ENCODE measurements at places on chromosomes 11 and 22. TPM values are rescaled to one million over a fixed set of nuclear protein-coding genes. Genes with fewer than 3 reads are reported as not detected.

Gene CSF2RB
- total RNA-seq: 0.08 TPM

Gene OR5AR1
- not detected for total RNA-seq

Gene C11orf16
- not detected for total RNA-seq

Gene SPI1
- total RNA-seq: not detected

Gene OR4D9
- not detected for total RNA-seq

Gene OR52I2
- total RNA-seq: not detected

Gene PACS1
- total RNA-seq: 90.7 TPM

Gene OMP
- not detected for total RNA-seq

Gene GPR152
- not detected for total RNA-seq

Gene OPCML
- total RNA-seq: 2.7 TPM

Gene FAM180B
- not detected for total RNA-seq

Gene PRRG4
- total RNA-seq: not detected

Gene KRTAP5-7
- total RNA-seq: not detected

Gene CHID1
- total RNA-seq: 90.3 TPM

Gene PHF5A
- total RNA-seq: 22.5 TPM

Gene PAMR1
- total RNA-seq: 2.9 TPM

Gene TEX54
- total RNA-seq: 0.65 TPM

Gene MPPED2
- not detected for total RNA-seq

Gene GGTLC2
- total RNA-seq: 1.4 TPM

Gene KIF18A
- total RNA-seq: 3.0 TPM

Gene RAB38
- not detected for total RNA-seq

Gene OR52B2
- total RNA-seq: not detected

Gene SLC43A1
- total RNA-seq: 5.3 TPM

Gene FGF3
- not detected for total RNA-seq

Gene OR4P4
- not detected for total RNA-seq

Gene BLID
- 0.68 TPM for total RNA-seq

Gene TMEM121B
- 0.59 TPM for total RNA-seq

Gene IGLL5
- total RNA-seq: not detected

Gene KCNJ1
- not detected for total RNA-seq

Gene PLAAT4
- total RNA-seq: 1.8 TPM

Gene TCN2
- 11.5 TPM for total RNA-seq

Gene RPLP2
- total RNA-seq: 1,171 TPM

Gene CHRM1
- total RNA-seq: not detected

Gene TEX12
- total RNA-seq: not detected

Gene NAV2
- 90.2 TPM for total RNA-seq

Gene TUBA8
- 1.4 TPM for total RNA-seq

Gene RASGRP2
- total RNA-seq: 4.7 TPM

Gene OR52A5
- total RNA-seq: not detected

Gene SERHL2
- total RNA-seq: 3.5 TPM

Gene CDON
- total RNA-seq: 26.8 TPM

Gene SAA2
- total RNA-seq: not detected

Gene SCT
- not detected for total RNA-seq

Gene MMP8
- total RNA-seq: not detected

Gene CASP5
- not detected for total RNA-seq

Gene RBM4
- total RNA-seq: 109 TPM

Gene BDNF
- total RNA-seq: 4.4 TPM

Gene EIF3L
- total RNA-seq: 325 TPM

Gene PHLDB1
- total RNA-seq: 271 TPM

Gene NCF4
- not detected for total RNA-seq

Gene DDTL
- total RNA-seq: not detected

Gene OR5AP2
- not detected for total RNA-seq

Gene SOX10
- total RNA-seq: not detected

Gene KRTAP5-10
- total RNA-seq: not detected

Gene KCNE3
- total RNA-seq: 0.72 TPM

Gene CD248
- 109 TPM for total RNA-seq

Gene CASP4
- 1.2 TPM for total RNA-seq

Gene PPP1R14B
- 322 TPM for total RNA-seq

Gene KRTAP5-2
- total RNA-seq: not detected

Gene NLRP14
- total RNA-seq: not detected

Measured in chondrocyte (in vitro differentiated cells).